ENCODE measurements at places on chromosomes 13 and 19.

DNA sequence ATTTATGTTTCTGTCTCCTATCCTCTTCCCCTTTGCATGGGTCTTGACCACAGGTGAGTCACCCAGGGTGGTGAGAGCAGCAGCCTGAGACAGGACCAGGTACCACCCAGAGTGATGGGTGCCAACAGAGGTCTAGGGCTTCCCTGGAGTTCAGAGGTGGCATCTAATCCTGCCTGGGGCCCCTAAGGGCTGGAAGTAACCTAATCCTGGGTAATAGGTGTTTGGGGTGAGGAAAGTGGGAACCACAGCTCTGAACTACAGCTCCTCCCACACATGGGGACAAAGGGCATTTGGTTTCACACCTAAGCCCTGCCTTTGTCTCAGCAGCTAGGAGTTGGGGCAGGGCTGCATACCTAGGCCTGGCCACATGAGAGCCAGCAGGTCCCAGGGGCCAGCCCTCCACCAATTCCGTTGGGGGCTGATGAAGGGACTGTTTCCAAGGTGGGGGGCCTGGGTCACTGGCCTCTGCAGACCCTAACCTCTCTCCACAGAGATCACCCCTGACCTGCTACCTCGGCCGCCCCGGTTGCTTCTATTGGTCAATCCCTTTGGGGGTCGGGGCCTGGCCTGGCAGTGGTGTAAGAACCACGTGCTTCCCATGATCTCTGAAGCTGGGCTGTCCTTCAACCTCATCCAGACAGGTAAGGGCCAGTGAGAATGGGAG lies 8.0 kb downstream of the SPHK2 start:
- no peak for DNase-seq

DNA sequence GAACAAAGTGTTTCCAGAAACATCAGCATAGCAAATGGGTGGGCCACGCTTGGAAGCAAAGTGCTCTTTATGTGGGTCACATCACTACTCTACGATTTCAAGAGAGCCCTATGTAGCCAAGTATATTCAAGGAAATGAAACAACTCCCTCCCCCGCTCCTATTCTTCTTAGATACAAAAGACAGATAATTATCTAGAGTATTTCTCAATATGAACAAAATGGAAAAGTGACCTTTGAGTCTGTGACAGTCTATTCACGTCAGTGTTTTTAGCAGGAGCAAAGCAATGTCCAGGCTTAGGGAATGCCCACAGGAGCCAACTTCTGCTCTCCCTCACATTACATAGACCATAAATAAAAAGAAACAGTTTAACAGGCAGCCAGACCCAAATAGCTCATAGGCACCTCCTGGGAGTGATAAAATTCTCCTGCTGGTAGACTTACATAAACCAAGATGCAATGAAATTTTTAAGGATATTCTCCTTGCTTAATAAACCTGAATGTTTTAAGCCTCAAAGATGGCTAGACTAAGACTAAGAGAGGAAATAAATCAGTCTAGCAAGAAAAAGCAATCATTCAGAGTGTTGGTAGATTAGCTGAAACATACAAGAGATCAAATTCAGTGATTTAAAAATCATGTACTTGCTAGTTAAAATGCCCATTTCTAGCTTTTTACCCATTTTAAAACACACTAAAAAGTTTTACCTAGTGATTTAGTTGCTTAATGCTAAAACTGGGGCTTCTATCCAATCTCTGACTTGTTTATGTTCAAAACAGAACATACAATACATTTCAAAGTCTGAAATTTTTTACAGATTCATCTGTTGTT lies 182.8 kb downstream of the RGCC start:
- no peak for DNase-seq

DNA sequence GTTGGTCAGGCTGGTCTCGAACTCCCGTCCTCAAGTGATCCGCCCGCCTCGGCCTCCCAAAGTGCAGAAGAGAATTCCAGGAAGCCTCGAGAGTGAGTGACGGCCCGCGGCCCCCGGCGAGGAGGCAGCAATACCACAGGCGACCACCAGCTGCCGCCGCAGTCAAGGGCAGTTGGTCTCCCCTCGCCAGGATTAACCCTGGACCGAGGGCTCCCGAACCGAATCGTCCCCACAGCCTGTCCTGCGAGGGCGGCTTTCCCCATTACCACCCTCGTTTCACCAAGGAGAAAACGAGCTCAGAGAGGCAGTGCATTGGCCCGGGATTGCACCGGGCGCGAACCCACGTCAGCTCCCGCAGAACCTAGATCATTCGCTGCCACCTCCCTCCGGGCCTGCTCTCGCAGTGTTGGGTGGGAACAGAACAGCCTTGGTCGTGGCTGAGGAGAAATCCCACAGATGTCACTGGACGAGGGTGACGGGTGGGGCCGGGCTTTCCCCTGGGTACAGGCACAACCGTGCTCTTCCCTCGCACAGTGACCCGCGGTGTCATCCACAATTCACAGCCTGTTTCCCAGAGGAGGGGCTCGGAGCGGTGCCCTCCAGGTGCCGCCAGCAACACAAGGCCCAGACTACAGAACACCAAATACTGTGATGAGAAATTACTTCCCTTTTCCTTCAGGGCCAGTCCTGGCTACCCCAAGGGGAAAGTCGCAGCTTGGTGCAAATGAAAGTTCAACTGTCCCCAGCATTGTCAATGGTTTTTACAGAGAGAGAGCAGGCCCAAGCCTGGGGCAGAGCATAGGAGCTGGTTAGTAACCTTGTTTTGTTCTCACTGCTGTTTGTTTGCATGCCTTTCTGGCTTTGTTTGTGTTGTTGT lies 24.8 kb downstream of the C2CD4C start:
- no peak for DNase-seq

GRCh38 chr19:55694656-55695491 lies 19.8 kb downstream of the EPN1 start:
- no peak for DNase-seq

GRCh38 chr13:100396776-100397175 lies 191.8 kb downstream of the GGACT start:
- no peak for DNase-seq

DNA sequence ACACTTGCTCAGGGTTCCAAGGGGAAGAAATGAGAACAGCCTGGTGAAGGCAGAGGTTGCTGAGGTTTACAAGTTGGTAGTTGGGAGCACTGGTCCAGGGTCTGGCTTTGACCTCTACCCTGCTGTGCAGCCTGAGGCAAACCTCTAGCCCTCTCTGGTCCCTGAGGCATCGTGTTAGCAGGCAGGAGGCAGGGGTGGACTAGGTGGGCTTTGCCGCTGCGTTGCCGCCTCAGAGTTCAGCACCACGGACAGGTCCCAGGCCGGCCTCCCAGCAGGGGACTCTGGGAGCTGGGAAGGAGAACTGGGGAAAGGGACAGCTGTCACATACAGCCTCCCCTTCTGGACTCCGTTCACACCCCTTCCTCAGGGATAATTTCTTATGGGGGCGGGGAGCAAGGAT lies 3.1 kb downstream of the NCAN start:
- DNase-seq: no peak

- DNase-seq: no peak
Measured at GRCh38 chr13:77387607-77388200, 60.8 kb upstream of the MYCBP2 start.

- DNase-seq: no peak
Measured at GRCh38 chr13:45206340-45206739, 5.5 kb upstream of the KCTD4 start.

DNA sequence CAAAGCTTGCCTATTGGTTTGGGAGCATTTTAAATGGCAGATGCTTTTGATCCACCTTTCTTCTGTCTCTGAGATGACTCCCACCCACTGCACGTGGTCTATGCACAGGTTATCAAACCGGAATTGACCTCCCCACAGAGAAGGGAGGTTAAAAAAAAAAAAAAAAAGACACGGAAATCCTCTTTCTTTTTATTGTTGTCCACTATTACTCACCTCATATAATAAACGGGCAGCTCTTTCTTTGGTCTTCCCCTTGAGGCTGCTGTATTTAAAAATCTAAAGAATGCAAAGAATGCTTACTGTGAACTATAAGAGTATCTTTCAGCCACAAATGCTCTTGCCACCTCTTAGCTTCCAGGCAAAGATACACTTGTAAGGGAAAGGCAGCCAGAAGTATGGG lies 329.7 kb downstream of the NDFIP2 start:
- DNase-seq: no peak

DNA sequence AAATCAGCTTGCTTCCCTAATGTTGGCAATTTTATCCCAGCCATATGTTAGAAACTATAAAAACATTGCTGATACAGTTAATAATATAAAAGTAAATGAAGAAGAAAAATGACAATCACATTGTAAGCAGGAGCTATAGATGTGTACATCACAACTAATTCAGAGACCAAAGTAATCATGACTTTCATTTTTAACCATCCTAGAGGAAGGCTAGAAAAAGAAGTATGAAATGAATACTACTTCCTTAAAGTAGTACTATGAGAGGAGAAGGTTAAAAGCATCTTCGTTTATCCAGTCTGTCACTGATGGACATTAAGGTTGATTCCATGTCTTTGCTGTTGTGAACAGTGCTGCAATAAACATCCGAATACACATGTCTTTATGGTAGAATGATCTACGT lies 135.5 kb downstream of the IRS2 start:
- no peak for DNase-seq

DNA sequence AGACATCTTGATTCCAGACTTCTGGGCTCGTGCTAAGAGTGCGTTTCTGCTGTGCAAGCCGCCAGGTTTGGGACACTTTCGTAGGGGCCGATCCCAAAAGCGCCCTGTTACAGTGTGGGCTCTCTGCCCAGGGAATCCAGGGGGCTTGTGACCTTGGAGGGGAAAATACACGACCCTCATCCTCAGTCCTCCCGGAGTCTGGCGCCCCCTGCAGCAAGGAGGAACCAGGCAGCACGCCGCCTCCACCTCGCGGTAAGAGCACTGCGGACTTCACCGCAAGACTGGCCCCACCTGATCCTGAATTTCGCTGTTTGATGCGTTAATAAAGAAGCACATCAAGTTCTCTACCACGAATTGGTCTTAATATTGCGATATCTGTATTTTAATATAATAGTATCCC lies 5.2 kb downstream of the POLRMT start:
- no peak for DNase-seq

- DNase-seq: peak; percentile 65
Measured at GRCh38 chr19:17751103-17751911, at the start of gene FCHO1. Gene FCHO1 (plus strand): TSS chr19:17751477. CDS start chr19:17755165, 3,688 bp downstream.

- DNase-seq: peak; percentile 94
Measured at GRCh38 chr19:54115109-54116063, at the start of the genes PRPF31 and TFPT. Gene PRPF31 (plus strand): TSS chr19:54115754. CDS start chr19:54118279, 2,525 bp downstream. Gene TFPT (minus strand): TSS chr19:54115657. CDS start chr19:54115269, 388 bp downstream.

GRCh38 chr13:51148952-51149573 lies 38.0 kb upstream of the C13orf42 start:
- no peak for DNase-seq

DNA sequence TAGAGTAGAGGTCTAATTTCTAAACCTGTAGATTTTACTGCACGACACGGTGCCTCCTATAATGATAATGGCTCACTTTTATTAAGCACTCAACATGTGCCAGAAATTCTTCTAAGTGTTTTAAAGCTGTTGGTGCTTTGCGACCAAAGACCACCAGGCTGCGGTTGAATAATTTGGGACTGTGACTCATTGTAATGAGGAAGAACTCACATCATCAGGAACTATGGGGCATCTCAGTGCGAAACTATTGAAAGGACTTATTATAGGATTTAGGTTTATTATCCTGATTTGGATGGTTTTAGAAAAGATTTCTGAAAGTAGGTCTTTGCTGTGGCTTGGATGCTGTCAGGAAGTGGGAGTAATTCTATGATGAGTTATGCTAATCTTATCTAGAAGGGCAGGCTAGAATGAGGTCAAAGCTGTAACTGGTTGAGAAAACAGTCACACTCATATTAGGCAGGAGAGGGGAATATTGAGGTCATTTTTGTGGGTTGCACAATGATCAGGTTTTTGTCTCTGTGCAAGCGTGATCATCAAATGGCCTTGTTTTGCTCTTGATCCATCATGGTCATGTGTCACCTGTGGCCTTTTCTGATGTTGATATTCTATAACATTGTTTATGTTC lies 266.8 kb downstream of the PCDH20 start:
- DNase-seq: no peak

GRCh38 chr19:19637523-19638251 lies 5.8 kb downstream of the GMIP start:
- DNase-seq: no peak

- DNase-seq: no peak
Measured at GRCh38 chr13:45224176-45224575, 23.3 kb upstream of the KCTD4 start.

DNA sequence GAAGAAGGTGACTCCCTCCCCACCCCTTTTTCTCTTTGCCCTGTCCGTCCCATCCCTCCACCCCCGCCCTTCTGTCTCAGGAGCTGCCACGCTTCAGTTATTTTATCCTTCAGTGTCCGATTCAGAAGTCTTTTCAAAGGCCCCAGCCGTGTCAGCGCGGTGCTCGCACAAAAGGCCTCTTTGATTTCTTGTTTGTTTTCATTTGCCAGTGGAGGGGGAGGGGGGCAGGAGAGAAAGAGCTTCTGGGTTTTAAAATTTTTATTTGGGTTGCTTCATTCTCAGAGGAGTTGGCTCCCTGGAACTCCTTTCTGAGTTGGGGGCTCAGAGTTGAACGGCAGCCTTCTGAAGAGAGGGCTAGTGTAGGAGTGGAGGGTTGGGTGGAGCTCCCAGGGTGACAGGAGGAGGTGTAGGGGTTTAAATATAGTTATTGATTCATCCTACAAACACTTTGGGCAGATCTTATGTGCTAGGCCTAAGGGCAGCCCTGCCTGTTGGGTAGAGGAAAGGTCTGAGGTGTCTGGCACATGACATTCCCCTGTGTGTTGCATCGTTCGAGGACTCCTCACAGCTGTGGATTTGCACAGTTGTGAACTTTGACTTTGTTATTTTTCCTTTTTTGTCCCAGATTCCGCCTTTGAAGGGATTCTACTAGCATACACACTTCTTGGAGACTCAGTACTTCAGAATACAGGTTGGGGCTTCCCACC lies 36.8 kb downstream of the NFIX start:
- DNase-seq: no peak

DNA sequence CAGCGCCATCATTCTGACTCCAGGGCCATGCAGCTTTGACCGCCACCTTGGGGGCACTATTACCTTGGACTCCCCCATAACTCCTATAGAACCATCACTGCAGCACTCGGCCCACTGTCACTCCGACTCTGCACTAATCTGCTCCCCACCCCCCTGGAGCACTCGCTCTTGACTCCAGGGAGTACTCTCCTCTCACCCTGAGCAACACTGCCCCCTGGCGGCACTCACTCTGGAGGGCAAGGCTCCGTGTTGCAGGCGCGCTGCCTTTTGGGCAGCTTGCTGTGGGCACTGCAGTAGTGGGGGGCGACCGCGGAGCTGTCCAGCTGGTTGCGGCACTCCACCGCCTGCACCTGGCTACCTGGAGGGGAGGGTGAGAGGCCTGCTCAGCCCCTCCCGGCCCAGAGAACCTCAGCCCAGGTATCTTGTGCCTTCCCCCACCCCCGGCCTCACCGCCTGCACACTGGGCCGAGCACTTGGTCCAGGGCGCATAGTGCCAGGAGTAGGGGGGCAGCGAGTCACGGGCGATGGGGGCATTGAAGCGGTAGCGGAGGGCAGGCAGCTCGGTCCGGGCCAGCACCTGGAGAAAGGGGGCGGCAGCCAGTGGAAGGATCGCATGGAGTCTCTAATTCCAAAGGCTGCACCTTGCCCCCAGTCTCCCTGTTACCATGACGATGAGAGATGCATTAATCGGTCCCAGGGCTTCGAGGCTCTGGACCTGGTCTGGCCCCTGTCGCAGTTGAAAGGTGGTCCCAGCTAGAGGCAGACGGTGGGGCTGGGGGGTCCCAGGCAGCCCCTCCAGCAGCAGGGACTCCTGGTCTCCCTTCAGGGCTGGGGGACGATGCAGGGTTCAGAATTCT lies 8.9 kb upstream of the MYO1F start:
- DNase-seq: no peak
